ENCODE measurements at places on chromosomes 4 and X.

- DNase-seq: peak; percentile 39
Observed at GRCh38 chr4:185682236-185682635, 129.8 kb downstream of the SORBS2 start.

DNA sequence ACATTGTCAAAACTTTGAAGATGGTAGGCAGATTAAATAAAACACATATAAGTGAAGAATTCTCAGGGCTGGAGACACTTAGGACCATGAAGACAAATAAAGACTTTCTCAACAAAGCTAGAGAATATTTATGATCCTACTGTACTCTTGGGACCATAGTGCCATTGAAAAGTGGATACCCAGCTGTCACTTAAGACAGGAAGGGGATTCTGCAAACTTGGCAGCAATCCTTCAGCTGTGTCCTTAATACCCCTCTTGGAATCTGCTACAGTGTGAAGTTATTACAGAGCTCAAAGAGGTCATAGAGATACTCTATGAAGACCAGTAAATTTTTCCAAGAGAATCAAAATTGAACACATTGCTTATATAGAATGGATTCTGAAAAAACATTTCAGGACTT, 24.3 kb downstream of the PDE5A start:
- DNase-seq: no peak

DNA sequence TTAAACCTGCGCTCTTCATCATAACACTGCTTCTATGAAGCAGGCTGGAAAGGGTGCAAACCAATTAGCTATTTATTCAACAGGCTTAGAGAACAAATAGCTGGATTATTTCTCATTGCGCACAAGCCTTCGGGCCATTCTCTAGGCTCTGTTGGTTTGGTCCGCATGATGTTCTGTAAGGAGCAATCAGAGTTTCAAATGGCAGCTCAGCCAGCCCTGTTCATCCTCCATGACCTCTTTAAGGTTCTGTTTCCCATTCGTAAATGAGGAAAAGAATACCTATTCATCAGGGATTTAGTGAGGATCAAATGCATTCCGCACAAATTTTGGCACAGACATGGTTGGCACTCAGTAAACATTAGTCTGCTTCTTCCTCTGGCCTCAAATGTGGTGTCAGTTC, 15.5 kb upstream of the GPM6A start:
- DNase-seq: no peak

DNA sequence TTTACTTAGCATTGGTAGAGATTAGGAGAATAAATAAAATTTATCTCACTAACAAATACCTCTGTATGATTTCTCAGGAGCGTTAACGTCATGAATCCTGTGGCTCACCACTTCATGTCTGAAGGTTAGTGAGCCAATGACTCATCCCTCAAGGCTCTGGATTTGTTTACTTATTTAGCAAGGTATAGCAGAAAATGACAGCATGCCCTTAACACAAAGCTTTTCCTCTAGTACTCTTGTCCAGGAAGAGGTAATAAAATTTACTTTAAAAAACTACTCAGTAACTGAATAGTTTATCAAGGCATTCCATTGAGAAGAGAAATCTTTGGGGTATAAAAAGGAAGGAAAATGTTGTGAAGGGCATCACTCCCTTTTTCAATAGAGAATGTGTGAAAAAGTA, 823.8 kb downstream of the CCSER1 start:
- DNase-seq: no peak

DNA sequence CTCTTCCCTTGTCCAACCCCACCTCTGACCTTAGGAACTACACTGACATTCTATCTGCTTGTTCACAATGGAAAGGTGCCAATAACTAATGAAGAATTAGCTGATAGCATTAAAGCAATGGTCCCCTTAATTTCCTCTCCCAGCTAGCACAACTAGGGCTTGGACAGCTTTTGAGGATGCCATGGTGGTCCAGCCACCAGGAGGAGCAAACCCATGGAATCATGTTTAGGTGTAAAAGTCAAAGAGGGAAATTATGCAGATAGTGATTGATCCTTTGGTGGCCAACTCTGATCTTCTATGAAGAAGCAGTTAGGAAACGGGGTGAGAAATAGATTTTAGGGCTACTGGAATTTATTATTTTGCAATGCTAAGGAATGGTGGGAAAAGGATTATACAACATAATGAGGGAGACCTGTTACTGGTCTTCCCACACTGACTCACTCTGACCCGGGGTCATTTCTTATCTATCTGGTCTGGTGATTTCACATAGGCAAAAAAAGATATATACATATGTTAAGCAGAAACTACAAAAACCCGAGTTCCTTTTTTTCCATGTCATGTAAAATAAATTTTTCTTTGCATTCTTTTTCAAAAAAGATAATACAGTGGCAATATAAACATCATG, 45.8 kb upstream of the FBXW7 start:
- DNase-seq: no peak

GRCh38 chr4:80448056-80448455, 112.5 kb downstream of the CFAP299 start:
- DNase-seq: no peak

GRCh38 chr4:145786830-145787229, 106.9 kb downstream of the C4orf51 start:
- no peak for DNase-seq

GRCh38 chr4:123812066-123812390, 415.4 kb downstream of the SPRY1 start:
- DNase-seq: no peak

DNA sequence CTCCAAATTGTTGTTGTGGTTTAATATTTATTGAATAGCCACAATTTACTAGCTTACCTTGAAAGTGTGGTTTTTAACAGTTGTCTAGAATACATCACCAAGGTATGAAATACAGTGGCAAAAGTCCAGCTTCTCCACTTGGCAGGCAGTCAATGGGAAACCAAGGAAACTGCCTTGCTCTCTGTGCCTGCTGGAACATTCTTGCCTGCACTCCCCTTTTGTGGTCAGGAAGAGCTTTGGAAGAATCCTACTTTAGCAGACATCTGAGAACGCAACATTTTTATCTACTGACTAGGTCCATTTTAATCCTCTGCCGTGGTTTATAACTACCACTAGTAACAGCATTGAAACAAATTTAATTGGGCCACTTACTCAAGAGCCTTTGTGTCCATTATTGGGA, 64.5 kb downstream of the TENM3 start:
- DNase-seq: peak; percentile 33

- no peak for DNase-seq
Observed at GRCh38 chr4:87057835-87058355, 123.1 kb downstream of the AFF1 start.

DNA sequence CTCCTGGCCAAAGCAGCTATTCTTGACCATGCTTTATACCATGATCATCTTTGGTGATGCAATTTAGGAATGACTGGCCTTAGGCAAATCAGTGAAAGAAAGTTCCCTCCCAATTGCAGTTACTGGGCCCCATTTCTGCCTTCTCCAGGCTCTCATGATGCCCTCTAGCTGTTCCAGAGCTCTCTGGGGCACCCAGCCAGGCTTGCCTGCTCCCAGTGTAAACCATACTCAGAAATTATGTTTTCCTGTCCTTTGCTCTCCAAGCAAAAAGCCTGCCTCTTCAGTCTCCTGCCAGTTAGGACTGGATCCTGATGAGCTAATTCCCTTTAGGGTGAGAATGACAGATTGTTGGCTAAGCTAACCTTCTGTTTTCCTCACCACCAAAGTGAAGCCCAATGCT, 85.3 kb upstream of the RBPJ start:
- peak; percentile 95 for DNase-seq

DNA sequence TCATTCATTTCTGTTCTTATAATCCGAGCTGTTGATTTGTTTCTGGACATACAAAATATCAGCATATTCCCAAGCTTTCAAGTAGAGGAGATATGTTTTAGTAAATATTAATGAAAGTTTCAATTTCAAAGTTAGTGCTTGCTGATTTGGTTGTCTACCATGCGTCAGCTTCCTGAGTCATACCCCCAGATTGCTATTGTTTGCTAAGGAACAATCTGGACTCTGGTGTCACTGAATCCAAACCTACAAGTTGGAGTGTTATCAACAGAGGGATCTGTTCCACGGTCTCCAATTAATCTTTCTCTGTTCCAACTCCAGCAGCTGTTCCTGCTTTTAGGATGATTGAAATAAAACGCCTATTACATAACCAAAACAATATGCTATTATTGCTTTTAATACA, 96.1 kb upstream of the FAM9A start:
- DNase-seq: no peak

GRCh38 chr4:181877329-181877848, 365.8 kb upstream of the TENM3 start:
- DNase-seq: no peak

- DNase-seq: no peak
Observed at GRCh38 chrX:18709833-18710232, 2.4 kb downstream of the PPEF1 start.

GRCh38 chr4:84484236-84484635, 14.9 kb downstream of the NKX6-1 start:
- no peak for DNase-seq

DNA sequence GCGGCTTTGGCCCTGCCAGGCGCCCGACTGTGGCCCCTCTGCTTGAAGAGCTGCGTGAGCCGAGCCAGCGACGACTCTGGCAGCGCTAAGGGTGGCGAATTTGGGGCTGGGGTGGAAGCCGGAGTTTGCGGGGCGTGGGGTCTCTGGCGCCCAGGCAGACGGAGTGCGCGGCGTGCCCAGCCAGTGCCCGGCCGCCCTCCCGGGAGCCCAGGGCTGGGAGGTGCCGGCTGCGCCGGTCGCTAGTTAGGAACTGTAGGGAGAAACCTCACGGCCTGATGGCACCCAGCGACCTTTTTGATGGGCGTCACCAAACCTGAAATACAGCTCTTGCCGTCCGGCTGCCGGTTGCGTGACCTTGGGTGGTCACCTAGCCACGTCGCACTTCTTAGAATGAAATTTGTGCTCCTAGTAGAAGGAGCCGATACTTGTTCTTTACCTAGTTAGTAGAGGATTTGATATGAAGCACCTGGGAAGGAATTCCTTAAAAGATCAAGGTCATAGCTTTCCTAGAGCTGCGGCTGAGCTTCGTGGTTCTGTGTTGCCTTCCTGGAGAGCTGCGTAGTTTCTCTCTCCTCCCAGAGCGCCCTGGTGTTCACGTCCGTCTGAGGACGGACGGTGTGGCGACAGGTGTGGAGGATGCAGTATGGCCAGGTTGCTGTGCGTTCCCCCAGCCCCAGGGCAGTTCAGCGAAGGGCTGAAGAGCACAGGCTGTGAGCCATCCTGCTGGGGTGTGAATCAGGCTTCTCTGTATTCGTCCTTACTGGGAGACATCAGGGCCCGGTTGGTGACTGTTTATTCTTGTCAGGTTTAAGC, 680 bp downstream of the MAEA start:
- no peak for DNase-seq

- DNase-seq: no peak
Observed at GRCh38 chr4:88697141-88697540, 488 bp downstream of the NAP1L5 start.

- DNase-seq: no peak
Observed at GRCh38 chr4:98659106-98659592, 738 bp upstream of the TSPAN5 start.

- DNase-seq: no peak
Observed at GRCh38 chr4:103692615-103693014, 27.2 kb downstream of the TACR3 start.

DNA sequence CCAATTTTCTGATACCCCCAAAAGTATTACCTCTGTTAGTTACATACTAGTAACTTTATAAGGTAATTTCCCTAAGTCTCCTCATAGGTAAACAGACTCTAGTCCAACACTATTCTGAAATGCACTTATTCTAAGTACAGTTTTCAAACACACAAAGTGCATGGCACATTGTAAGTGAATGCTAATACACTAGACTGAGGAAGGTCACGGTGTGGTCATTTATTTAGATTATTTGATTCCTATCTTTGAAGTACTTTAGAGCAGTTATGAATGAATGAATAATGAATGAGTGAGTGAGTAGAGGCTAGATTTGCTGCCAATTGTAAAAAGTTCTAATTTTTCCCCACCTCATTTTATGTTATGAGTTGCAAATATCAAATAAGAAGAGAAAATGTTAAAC, 132.8 kb upstream of the UGT8 start:
- no peak for DNase-seq

GRCh38 chr4:150769845-150770244, 187.9 kb downstream of the MAB21L2 start:
- DNase-seq: no peak

GRCh38 chr4:153838564-153838963, 49.7 kb upstream of the SFRP2 start:
- no peak for DNase-seq

- DNase-seq: no peak
Observed at GRCh38 chr4:185304944-185305690, 90.6 kb downstream of the LRP2BP start.

DNA sequence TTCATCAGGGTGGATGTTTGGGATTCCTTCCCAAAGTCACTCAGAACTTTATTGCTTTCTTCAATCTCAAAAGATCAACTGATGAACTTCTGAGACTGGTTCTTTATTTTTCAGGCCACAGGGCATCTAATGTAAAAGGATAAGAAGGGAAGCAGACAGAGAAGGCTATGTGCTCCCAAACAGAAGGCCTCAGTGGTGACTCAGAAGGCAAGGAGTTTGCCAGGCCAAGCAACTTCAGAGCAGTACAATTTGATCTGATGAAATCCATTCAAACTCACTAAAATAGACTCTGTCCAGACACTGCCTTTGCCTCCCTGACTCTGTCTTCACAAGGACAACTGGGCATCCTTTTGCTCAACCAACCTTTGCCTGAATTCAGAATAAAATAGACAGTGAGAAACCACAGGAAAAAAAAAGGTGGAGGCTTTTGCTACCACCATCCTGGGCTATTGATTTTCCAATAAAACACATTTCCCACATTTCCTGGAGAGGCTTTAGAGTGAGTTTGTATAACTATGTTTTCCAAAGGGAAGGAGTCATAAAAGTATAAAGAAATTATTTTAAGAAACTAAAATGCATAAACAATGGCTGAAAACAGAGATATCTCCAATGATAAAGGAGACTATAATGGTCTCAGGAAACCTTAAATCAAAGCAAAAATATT, 55.2 kb downstream of the ARHGEF6 start:
- peak; percentile 57 for DNase-seq

- DNase-seq: no peak
Observed at GRCh38 chrX:24493740-24494581, 28.9 kb downstream of the PDK3 start.

DNA sequence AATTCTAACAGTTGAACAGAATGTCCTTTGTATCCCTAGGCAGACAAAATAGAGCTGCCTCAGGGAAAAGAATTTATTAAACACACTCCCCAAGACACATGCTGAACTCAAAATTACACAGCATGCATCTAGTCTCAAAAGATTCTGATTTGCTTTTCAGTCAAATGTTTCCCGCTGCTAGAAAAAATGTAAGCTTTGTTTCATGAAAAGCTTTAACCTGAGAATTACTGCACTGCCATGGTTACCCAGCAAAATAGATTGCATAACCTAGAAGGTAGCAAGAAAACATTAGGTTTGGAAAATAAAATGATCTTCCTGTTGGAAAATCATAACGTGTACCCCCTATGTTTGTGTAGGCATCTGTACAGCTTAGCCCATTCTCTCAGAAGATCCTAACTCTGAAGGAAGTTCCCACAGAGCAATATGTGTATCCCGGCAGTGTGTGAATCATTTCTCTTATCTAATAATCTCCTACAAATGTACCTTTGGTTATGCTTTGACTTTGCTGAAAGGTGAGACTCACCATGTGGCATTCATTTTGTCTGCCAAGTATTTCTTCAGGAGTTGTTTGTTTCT, 646.9 kb downstream of the STPG2 start:
- no peak for DNase-seq

Measured in stromal cell of bone marrow (primary cell).